ENCODE measurements at places on chromosomes 16 and 17. TPM values are rescaled to one million over a fixed set of nuclear protein-coding genes. Genes with fewer than 3 reads are reported as not detected.
A peak's percentile ranks its signal among the peaks of the same experiment; 100 is the strongest.

Gene OTOP3
- 0.67 TPM for total RNA-seq

Gene ACBD4
- total RNA-seq, result 14.1 TPM

Gene CCL5
- total RNA-seq, result not detected

Gene DNAI2
- not detected for total RNA-seq

Gene C16orf89
- total RNA-seq, result not detected

Gene CACNG1
- 0.22 TPM for total RNA-seq

Gene KCNAB3
- 6.4 TPM for total RNA-seq

GRCh38 chr16:14232106-14232864, 161.2 kb downstream of the MRTFB start:
- DNase-seq, result peak; percentile 15

DNA sequence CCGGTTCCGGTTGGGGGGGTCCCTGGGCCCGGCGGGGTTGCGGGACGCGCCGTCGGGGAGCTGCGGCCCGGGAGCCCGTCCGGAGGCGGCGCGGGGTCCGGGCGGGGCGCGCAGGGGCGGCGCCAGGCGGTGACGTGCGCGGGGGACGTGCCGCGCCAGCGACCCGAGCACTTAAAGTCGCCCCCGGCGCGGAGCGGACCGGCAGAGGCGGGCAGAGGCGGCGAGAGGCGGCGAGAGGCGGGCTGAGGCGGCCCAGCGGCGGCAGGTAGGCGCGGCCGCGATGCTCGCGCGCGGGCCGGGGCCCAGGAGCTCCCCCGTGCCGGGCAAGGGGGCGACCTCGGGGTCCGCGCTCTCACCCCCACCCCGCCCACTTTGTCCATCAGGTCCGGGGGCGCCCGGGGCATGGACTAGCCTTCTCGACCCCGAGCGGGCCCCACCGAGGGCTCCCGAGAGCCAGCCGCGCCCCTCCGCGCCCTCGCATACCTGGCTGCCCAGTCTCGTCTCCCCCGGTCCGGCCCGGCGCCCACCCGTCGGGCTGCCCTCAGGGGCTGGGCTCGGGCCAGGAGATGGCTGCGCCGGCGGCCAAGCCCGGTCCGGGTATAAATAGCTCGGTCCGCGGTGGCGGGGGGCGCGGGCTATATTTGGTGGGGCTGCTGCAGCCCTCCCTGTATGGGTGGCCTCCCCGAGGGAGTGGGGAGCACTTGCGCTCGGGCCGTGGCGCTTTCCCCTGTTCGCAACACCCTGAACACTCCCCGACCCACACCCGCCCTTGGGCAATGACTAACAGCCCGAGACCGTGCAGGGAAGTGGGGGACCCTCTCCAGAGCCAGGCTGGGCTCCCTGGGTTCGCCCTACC, at the start of gene SLC16A3:
TSS of gene SLC16A3 (plus strand) at position 201 of the 856 bp plus-strand sequence. CDS start 6,967 bp downstream, outside the sequence.
- DNase-seq, result no peak

DNA sequence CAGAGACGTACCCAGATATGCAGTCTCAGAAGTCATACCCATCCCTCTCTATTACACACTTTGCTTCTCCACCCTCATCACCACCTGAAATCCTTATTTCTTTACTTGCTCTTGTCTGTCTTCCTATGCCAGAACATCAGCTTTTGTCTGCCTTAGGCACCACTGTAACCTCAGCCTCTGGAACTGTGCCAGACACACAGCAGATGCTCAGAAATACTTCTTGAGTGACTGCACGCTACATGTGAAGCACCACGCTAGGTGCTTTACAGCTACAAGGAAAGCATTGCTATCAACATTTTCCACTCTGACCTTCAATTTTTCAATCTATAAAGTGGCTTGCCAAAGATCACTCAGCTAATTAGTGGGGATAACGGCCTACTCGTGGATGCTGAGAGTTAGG, 226.8 kb downstream of the CHD9NB start:
- DNase-seq, result no peak

DNA sequence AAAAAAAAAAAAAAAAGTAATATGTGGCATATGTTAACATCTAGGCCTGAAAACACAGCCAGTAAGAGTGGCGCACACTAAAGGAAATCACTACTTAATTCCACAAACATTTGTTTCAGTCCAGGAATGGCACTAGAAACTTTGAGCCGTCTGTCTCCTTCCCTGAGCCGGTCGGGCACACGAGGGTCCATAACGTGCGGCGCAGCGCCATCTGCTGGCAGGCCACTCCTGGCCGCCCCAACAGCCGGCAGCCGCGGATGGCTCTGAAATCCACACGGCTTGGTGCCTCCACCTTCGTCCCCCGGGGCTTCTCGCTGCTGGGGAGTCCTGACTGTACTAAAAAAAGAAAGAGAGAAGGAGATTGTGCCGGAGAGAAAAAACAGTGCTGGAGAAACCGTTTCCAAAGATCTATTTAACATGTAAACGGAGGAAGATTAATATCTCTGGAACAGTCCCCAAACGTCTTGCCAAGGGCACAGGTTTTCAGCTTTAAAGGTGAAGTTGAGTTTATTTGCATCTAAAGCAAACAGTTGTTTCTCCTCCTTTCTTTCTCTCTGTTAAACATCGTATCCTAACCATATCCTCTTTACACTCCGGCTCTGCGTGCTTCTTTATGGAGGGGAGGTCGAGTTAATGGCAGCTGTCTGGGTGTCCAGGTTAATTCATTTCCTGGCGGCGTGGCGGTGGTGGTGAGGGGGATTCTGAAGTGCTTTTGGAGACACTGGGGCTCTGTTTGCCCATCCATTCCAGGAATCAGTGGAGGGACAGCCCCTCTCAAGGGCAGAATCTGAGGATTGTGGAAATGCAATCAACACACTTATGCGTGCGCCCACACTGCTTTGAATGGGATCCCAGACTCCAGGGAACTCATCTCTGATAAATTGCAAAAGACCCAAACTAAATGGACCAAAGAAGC, 611.3 kb upstream of the SALL1 start:
- DNase-seq, result peak; percentile 75

DNA sequence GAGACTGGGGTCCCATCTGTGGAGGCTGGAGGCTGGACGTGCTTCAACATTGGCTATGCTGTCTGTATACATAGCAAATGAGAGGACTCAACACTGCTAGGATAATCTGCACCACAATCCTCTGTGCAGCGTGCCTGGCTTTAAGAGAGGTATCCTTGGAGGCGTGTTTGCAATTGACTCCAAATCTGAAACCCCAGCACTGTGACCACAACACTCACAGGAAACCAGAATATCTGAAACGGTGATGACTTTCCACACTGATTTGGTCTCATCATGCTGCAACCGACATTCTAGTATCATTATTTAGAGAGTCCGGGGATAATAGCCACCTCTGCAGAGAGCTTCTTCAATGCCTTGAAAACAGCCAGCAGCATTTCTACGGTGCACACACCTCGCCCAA, 35.1 kb downstream of the TLE7 start:
- no peak for DNase-seq

- DNase-seq, result no peak
Measured at GRCh38 chr16:84937196-84938005, 73.9 kb downstream of the ZDHHC7 start.

- no peak for DNase-seq
Measured at GRCh38 chr16:68345351-68345810, 34.6 kb downstream of the PRMT7 start.

DNA sequence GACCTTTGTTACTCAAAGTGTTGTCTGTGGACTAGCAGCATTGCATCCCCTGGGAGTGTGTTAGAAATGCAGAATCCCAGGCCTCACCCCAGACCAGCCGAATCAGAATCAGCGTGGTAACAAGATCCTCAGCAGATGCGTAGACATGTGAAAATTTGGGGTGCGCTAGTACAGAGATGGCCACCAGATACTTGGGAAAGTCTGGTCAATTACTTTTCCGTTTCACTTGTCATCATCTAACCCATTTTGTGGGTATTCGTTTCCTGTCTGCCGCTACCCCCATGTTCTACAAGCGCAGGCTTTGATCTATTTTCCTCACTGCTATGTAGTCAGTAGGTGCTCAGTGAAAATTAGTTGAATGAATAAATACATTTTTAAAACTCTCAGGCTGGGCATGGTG, 33.1 kb upstream of the HERPUD1 start:
- no peak for DNase-seq

GRCh38 chr16:89733792-89734191, 12.5 kb downstream of the ZNF276 start:
- DNase-seq, result no peak

- no peak for DNase-seq
Measured at GRCh38 chr17:82301300-82301915, 16.0 kb downstream of the CD7 start.

DNA sequence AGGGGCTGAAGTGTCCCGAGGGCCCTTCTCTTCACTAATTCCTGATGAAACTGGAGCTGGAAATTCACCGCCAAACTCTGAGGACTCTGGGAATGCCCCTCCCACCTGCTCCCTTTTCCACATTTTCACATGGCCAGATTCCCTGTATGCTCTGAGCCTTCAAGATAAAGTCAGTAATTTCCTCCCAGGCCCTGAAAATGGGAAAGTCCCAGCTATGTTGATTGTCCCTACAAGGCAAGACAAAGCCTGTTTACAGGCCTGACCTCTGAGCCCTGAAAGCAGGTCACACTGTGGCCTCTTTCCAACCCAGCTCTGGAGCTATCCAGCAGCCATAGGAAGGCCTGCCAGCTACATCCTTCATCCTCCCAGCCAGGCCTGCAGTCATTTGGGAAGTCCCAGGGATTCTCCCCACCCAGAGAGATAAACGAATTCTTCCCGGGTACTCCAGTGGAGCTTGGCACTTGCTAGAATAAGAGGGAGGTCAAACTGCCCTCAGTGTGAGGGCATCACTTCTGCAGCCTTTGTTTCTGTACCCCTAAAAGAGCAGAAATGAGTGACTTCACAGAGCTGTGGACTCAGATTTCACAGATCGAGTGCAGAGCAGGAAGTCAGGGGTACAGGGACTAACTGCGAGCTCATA, 19.6 kb upstream of the CCL2 start:
- no peak for DNase-seq

DNA sequence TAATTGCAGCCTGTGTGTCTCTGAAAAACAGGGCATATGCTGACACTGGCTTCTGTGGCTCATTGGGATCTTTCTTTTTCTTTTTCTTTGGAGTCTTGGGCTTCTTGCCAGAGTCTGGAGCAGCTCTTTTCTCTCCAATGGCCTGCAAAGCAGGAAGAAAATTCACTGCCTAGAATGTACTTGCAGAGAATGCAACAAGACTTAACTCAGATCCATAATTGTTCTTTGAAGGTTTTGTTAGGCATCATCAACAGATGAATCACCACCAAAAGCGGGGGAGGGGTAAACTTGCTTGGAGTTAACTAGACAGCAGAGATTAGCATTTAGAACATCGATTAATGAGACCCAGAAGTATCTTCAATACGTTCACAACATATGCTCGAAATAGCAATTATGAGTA, 100.9 kb downstream of the TOX3 start:
- DNase-seq, result no peak

DNA sequence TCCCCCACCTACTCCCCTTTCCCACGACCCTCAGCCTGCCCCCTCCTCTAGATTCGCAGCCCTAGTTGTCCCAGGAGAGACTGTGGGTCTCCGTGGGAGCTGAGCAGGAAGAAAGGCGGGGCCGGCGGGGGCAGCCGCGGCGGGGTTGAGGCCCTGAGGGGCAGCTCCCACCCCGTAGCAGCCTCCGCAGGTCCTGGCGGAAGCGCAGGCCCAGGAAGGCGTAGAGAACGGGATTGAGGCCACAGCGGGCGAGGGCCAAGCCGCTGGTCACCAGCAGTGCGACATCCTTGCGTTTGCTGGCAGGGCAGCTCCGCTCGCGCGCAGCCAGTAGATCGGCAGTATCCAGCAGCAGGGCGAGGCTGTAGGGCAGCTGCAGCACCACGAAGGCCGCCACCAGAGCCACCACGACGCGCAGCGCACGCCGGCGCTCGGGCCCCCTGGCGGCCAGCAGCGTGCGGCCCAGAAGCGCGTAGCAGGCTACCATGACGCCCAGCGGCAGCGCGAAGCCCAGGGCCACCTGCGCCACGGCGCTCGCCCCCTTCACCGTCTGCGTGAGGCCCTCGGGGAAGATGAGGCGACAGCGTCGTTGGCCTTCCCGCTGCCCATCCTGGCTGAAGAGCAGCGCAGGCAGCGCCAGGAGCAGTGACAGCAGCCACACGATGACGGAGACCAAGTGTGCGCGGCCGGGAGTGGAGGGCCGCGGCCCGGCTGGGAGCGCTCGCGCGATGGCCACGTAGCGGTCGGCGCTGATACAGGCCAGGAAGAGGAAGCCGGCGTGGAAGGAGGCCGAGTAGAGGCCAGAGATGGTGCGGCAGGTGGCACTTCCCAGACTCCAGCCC, 1.9 kb downstream of the CCR10 start:
- peak; percentile 74 for DNase-seq

DNA sequence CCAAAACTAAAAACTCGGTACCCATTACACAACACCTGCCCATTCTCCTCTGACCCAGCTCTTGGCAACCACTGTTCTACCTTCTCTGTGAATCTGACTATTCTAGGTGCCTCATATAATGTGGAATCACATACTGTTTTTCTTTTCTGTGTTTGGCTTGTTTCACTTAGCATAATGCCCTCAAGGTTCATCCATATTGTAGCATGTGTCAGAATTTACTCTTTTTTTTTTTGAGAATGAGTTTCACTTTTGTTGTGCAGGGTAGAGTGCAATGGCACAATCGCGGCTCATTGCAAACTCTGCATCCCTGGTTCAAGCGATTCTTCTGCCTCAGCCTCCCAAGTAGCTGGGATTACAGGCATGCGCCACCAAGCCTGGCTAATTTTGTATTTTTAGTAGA, 59.5 kb upstream of the RBL2 start:
- DNase-seq, result no peak

GRCh38 chr17:57405491-57406072, 149.3 kb downstream of the MSI2 start:
- DNase-seq, result no peak

GRCh38 chr16:52805559-52806168, 247.0 kb downstream of the CHD9NB start:
- no peak for DNase-seq

GRCh38 chr17:50079334-50080095, 15.6 kb upstream of the PDK2 start:
- no peak for DNase-seq

DNA sequence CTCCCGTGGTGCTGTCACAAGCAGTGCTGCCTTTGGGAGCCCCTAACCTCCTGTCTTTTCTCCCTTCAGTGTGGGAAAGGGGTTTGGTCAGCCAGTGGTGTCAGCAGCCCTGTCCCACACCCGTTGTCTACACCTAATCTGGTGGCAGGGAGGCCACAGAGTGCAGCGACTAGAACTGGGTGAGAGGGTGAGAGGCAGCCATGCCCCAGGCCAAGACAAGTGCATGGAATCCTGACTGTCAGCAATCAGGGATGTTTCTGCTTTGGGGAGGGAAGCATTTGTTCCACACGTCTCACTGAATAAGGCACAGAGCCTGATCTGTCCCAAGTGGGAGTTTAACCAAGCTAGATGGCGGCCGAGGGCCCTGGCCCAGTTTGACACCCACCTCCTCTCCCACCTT, 1.4 kb upstream of the ZNF267 start:
- no peak for DNase-seq

- no peak for DNase-seq
Measured at GRCh38 chr16:86923656-86924055, 345.3 kb downstream of the FOXL1 start.

Measured in progenitor cell of endocrine pancreas (in vitro differentiated cells).